ENCODE measurements at places on chromosomes 11 and 22.
A peak's percentile ranks its signal among the peaks of the same experiment; 100 is the strongest.

- no peak for DNase-seq
These were observed 950.3 kb upstream of the CCDC90B start for GRCh38 chr11:84236436-84236835.

DNA sequence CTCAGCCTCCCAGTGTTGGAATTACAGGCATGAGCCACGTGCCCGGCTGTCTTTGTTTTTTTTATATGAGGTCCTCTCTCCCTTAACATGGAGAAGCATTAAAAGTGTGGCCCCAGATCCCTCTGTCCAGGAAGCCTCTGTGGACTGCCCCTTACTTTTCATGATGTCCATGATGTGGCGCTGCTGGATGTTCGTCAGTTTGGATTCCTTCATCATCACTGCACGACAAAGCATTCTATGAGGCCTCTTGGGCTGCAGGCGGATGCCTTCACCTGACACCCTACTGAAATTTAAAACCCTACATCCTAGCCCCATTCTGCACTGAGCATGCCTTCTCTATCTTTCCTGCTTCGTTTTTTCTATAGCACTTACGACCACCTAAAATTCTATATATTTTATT lies 2.1 kb downstream of the C22orf23 start:
- peak; percentile 47 for DNase-seq

GRCh38 chr11:26827567-26828081 lies 105.8 kb upstream of the SLC5A12 start:
- no peak for DNase-seq

DNA sequence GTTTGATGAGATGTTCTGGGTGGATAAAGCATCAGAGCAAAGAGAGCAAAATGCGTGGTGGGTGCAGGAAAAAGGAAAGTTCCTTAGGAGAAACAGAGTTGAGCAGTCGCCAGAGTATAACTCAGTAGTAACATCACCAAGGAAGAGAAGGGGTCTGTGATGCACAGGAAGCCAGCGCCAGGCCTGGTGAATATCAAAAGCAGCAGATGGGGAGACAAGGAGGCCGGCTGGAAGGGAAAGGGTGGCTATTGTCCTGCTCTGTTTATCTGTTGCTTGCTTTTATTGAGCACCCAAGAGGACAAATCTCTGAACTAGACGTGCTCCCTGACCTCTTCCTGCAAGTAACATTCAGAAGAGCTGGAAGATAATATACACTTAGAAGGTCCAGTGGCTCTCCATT lies 52.7 kb upstream of the GRAMD1B start:
- DNase-seq, result no peak

Data from epithelial cell of esophagus (primary cell).